Activated naive CD4-positive, alpha-beta T cell treated with anti-CD3 and anti-CD28 coated beads, Interleukin-2, amount 50 U/mL, for 72 hours (primary cell): ENCODE measurements at places on chromosomes 1 and 21. TPM values are rescaled to one million over a fixed set of nuclear protein-coding genes. Genes with fewer than 3 reads are reported as not detected.

The DMBX1 gene
- 0.09 TPM for total RNA-seq

The C1QC gene
- total RNA-seq = not detected

The SLC30A2 gene
- not detected for total RNA-seq

The CDCP2 gene
- total RNA-seq = 0.14 TPM

The RGS1 gene
- total RNA-seq = 12.0 TPM

The KCNT2 gene
- not detected for total RNA-seq
